ENCODE measurements at places on chromosomes 16 and 17. TPM values are rescaled to one million over a fixed set of nuclear protein-coding genes. Genes with fewer than 3 reads are reported as not detected.

DNA sequence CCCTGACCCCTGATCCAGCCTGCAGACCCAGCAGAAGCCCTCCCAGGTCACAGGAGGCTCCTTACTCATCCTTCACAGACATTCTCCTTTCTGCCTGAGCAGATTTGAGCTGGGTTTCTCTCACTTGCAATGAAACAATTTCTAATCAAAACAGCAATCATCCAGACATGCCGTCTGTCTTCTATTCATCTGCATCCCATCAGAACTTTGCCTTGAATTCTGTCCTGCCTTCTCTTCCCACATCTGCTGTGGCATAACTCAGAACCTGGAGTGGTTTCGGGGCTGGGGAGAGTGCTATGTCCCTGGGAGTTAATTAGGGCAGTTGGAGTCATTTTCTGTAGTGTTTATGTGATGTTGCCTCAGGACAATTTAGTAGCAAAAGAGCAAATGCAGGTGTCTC, 278.6 kb downstream of the CBLN1 start:
- no peak for DNase-seq

GRCh38 chr17:17999364-18000029, 26.8 kb downstream of the DRC3 start:
- no peak for DNase-seq

- no peak for DNase-seq
Measured at GRCh38 chr17:57707892-57708291, 37.2 kb downstream of the CCDC182 start.

Gene RCVRN
- total RNA-seq, result not detected

Gene GAS2L2
- not detected for total RNA-seq

GRCh38 chr16:83717308-83717707, 90.5 kb upstream of the HSBP1 start:
- DNase-seq, result no peak

GRCh38 chr16:48676836-48677235, 66.9 kb upstream of the N4BP1 start:
- DNase-seq, result no peak

- DNase-seq, result no peak
Measured at GRCh38 chr16:47861999-47862398, 293.8 kb downstream of the ABCC12 start.

Measured in ovary (tissue), 10 donors.